Colonic mucosa (tissue), 4 donors: ENCODE measurements at places on chromosomes 5 and 9. TPM values are rescaled to one million over a fixed set of nuclear protein-coding genes. Genes with fewer than 3 reads are reported as not detected.

The RASA1 gene
- total RNA-seq, result 24.1 TPM

The CRB2 gene
- 0.69 TPM for total RNA-seq

The GABRA1 gene
- not detected for total RNA-seq

DNA sequence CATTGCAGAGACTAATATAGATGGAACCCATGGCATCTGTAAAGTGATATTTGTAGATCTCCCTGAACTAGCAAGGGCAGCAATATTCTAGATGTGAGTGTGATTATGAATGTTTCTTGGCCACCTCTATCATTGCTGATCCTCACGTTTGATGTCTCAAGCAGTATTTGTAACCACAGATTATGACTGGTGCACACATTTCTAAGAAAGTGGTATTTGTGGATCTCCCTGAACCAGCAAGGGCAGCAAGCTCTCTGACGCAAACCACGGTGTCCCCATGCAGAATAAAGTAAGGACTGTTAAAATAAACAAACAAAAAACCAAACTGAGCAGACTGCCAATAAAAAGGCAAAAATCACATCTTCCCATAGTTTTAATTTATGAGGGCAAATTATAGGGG is 301.3 kb downstream of the CSNK1G3 start:
- no peak overlapping the region for H3K27ac ChIP-seq
- no peaks in the 10 kb centered on the region for H3K36me3 ChIP-seq
- H3K4me3 ChIP-seq, result no peak overlapping the region
- DNase-seq, result no peak

DNA sequence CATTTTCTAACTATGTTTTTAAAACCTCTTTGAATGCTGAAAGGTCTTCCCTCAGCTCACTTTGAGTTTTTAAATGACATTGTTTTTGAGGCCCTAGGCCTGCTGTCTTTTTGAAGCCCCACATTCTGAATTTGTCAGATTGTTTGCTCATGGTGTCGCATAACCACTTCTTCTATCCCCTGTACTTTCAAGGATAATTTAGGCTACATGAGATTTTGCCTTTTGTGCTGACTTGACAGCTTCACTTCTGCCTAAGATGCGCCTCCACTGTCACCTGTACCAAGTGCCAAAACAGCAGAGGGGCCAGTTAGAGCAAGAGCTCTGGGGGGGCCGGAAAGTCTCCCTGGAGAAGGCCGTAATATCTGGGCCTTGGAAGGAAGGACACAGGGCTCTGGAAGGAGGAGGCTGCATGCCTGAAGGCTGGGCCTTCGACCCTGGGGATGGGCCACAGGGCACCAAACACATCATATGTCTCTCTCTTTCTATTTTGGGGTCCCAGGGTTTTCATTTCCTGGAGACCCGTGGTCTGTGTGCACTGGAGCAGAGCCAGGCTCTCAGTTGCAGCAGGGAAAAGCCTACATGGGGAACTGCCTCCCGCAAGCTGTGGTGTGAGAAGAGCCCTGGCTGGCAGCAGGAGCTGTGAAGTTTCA is 49.1 kb downstream of the NDST1 start:
- peaks cover 4% of the 10 kb centered on the region for H3K36me3 ChIP-seq
- no peak for DNase-seq
- no peak overlapping the region for H3K27ac ChIP-seq
- H3K4me3 ChIP-seq, result no peak overlapping the region
- no peaks in the 10 kb centered on the region for H3K4me1 ChIP-seq
- H3K27me3 ChIP-seq, result no peaks in the 10 kb centered on the region

- H3K27me3 ChIP-seq, result no peaks in the 10 kb centered on the region
- H3K4me3 ChIP-seq, result no peak overlapping the region
- no peaks in the 10 kb centered on the region for H3K36me3 ChIP-seq
- DNase-seq, result no peak
- H3K4me1 ChIP-seq, result no peaks in the 10 kb centered on the region
These were observed 173.0 kb downstream of the WDR70 start for GRCh38 chr5:37552161-37552560.
